ENCODE measurements at places on chromosomes 6 and 20. TPM values are rescaled to one million over a fixed set of nuclear protein-coding genes. Genes with fewer than 3 reads are reported as not detected.

- no peak for DNase-seq
Observed at GRCh38 chr6:95232446-95232845, 344.9 kb upstream of the MANEA start.

- DNase-seq = no peak
Observed at GRCh38 chr6:32126880-32127279, 1.2 kb downstream of the ATF6B start.

DNA sequence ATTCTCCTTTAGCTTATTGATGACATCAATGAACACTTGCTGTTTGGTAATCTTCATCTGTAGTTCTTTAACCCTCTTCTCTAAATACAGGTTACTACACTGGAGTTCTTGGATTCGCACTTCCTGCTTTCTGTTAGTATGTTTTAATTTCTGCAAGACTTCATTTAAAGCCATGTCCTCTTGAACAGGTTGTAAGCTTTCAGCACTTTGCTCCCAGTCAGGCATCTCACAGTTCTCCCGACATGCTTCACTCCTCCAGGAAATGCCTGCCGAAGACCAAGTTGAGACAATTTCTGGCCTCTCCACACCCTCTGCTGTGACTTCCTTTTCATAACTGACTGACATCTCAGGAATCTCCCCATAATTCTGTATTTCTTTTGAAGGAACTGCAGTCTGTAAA, 15.8 kb downstream of the CAGE1 start:
- no peak for DNase-seq

DNA sequence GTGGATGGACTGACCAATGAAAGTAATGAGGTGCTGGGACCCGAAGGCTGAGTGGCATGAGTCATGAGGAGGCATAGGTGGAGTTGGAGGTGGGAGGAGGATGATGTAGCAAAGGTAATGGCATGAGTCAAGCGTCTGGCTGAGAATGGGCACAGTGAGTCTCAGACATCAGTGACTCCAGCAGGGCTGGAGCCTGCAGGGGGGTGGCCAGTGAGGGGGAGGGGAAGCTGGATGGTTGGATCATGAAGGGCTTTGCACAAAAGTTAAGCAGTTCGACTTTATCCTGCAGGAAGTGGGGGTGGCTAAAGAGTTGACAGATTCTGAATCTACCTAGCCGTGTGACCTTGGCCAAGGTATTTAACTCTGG, 99.0 kb upstream of the IYD start:
- DNase-seq = no peak

GRCh38 chr20:51379601-51380341, 162.7 kb downstream of the NFATC2 start:
- no peak for DNase-seq

GRCh38 chr6:157989541-157990289, 8.1 kb downstream of the SYNJ2 start:
- no peak for DNase-seq

- no peak for DNase-seq
Observed at GRCh38 chr20:39412091-39412490, 449.9 kb downstream of the DHX35 start.

GRCh38 chr20:34880215-34880850, 3.9 kb downstream of the ACSS2 start:
- DNase-seq = no peak

GRCh38 chr6:71889366-71889765, 3.0 kb downstream of the RIMS1 start:
- no peak for DNase-seq

OR2H2 gene
- total RNA-seq = not detected
